NCI-H187 (cell line): ENCODE measurements at places on chromosomes 13 and 19.

GRCh38 chr13:95533545-95534160 lies 18.9 kb upstream of the CLDN10 start:
- DNase-seq: no peak

- DNase-seq: no peak
Observed at GRCh38 chr19:39941615-39942365, 7.4 kb upstream of the FCGBP start.

GRCh38 chr19:16227837-16228636 lies 30.3 kb downstream of the AP1M1 start:
- no peak for DNase-seq

GRCh38 chr19:21940684-21941083 lies 70.1 kb downstream of the ZNF208 start:
- no peak for DNase-seq

DNA sequence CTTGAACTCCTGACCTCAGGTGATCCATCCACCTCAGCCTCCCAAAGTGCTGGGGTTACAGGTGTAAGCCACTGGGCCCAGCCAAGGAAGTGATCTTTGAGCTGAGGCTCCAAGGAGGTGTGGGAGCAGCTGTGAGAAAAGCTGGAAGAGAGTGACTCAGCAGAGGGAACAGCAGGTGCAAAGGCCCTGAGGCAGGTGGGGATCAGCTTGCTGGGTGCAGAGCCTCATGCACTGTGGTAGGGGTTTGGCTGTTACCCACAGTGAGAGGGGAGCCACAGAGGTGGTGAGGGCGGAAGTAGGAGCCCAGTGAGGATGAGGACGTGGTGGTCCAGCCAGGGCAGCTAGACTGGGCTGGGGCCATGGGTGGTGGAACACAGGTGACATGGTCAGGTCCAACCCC lies 6.5 kb downstream of the NPAS1 start:
- no peak for DNase-seq

DNA sequence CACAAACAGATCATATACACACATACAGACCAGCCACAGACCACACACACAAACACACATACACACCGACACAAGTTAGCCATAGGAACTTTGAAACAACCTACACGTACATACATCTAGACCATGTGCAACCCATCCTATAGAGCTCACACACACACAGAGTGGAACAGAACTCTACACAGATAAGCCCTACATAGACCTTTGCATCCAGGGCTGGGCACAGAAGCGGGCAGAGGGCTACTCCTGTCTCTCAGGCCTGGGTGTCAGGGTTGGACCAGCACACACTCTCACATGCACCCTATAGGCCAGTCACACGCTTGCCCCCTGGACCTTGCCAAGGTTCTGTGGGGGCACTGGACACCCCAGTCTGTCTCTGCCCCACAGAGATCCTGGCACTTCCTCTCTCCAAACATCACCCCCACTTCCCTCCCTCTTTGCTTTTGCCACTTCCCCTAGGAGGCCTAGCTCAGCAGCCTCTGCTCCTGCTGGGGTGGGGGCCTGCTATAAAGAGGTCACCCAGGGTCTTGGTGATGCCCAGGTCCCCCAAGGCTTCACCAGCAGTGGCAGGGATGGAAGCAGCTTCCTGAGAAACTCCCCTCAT lies 5.8 kb upstream of the JUNB start:
- no peak for DNase-seq

DNA sequence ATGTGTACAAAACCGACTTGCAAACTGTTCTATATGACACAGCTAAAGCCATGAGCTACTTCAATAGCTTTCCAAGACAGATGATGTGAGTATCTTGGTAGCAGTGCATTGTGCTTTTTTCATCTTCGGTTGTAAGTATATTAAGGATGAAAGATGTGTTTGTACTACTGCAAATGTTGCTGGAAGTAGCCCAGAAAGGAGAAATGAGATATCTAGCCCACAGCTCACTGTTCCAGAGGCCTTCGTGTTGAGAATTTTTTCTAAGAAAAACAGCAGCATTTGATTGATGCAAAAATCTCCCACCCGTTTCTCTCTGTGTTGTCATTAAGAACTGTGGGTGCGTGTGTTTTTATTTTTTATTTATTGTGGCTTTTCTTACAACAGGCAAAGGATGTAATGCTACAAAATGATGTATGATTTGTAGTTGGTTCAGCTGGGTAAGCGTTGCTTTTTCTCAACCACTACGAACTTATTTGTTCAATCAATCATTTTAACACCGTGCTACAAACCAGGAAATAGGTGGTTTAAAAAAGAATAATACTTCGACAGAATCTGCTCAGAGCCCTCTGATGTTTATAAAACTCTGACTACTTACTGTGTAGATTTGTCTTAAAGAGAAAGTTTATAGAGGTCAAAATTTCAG lies 41.6 kb upstream of the RFC3 start:
- DNase-seq: no peak

GRCh38 chr13:87656306-87656705 lies 14.9 kb upstream of the SLITRK5 start:
- no peak for DNase-seq
